ENCODE measurements at places on chromosomes 4 and X.

- no peak for DNase-seq
Observed at GRCh38 chr4:175776217-175776616, 35.8 kb downstream of the GPM6A start.

GRCh38 chr4:72984351-72984750, 85.2 kb downstream of the COX18 start:
- no peak for DNase-seq

GRCh38 chr4:1370321-1371124, 23.5 kb downstream of the UVSSA start:
- no peak for DNase-seq

DNA sequence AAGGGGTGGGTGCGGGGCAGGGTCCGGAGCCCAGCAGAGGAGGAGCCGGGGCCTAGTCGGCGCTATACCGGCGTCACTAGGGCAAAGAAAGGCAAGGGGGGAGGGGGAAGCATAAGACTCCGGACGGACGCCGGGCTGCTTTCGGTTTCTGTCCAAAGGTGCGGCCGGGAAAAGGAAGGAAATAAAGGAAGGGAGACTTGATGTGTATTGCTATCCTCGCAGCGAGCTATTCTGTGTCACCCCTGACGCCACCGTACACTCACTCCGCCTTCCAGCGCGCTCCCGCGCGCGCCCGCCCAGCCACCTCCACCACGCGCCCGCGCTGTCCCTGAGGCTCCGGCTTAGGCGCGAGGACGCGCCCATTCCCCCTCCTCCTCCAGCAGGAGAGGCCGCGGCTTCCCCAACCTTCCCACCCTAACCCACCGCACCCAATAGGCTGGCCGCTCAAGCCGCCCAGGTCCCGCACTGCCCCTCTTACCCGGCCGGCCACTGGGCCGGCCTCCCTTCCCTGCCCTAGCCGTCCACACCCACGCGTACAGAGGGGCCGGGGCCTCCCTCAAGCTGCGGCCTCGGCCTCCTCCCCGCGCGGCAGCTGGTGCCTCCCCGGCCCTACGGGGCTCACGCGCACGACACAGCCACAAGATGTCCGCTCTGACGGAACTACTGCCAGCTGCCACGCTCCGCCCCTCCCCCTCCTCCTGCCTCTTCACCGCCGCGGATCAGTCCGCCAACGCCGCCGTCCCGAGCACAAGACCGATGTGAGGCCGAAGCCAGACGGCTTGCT, at the start of gene UBE2D3:
Gene UBE2D3 (minus strand): TSS at position 662 of the 784 bp plus-strand sequence. CDS start 1,043 bp downstream, outside the sequence.
- DNase-seq = peak; percentile 91

GRCh38 chrX:129549124-129549523, 9.1 kb downstream of the OCRL start:
- no peak for DNase-seq

DNA sequence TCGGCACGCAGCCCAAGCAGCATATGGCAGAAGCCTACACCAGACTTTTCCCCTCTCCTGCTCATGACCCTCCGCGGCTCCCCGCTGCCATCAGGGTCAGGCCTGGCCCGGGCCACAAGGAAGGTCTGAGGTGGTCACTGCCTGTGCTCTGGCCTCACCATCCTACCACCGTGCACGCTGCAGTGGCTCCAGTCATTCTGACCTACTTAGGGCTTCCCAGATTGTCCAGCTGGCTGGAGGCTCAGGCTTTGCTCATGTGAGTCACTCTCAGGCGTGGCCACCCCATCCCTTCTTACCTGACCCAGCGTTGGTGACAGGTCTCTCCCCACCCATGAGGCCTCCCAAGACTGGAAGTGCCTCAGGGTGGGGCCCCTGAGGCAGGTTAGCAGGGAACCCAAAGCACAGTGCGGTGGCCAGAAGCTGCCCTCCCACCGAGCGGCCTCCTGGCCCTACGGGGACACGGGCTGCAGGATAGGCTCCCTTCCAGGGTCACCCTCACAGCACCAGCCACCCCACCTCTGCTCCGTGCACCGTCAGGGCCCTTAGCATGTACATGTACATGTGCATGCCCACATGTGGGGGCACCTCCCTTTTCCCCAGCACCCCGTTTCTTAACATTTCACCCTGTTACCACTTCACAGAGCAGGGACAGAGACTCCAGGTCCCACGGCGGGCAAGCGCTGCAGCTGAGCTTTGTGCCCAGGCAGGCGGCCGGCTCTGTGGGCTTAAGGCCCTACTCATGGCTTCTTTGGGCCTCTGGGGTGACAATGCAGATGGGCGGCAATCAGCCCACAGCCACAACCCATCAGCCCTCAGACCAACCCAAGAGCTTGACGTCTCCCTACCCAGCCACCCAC, 2.2 kb downstream of the TREX2 start:
- no peak for DNase-seq

GRCh38 chrX:135437867-135438733, 16.4 kb downstream of the SMIM10L2A start:
- DNase-seq = no peak

- no peak for DNase-seq
Observed at GRCh38 chr4:3369781-3370674, 71.7 kb upstream of the HGFAC start.

DNA sequence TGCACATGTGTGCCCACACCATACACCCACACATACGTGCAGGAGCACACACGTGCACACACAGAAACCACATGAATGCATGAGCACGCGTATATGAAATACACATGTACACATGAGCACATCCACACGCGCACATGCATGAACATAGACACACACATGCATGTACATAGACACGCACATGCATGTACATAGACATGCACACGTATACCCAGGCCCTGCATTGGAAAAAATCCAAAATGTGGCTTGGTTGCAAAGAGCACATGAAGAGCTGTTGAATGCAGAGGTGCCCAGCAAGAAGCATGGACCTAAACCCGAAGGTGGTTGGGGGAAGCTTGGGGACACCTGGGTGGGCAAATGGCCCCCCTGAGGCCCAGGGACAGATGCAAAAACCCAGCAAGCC, 18.5 kb downstream of the CD99 start:
- DNase-seq = no peak

DNA sequence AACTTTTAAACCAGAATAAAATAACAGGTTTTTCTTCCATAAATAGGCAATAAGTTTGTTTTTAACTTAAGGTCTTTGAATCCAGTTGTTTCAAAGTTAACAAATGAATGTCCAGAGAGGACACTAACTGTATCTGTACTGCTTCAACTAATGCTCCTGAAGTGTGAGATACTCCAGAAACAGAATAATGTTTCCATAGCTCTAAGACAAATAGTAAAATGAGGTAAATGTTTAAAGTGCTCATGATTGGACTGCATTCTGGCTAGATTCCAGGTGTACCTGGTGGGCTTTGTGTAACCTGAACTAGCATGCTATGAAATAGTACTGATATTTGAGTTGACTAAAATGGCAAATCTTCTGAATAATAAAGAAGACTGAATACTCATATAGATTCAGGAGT, 51.7 kb downstream of the METTL14 start:
- DNase-seq = no peak

- DNase-seq = no peak
Observed at GRCh38 chr4:40455340-40455902, 120.3 kb downstream of the CHRNA9 start.

DNA sequence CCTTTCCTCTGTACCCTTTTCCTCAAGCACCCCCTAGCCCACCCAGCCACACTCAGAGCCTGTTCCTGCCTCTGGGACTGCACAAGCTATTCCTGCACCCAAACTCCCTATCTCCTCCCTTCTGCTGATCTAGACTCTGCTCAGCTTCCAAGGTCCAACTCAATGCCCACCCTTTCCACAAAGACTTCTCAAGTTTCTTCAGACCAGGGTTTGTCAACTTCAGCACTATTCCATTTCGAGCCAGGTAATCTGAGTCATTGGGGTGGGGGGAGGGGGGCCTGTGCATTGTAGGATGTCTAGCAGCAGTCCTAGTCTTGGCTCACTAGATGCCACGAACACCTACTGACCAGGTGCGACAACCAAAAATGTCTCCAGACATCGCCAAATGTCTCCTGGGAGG, 37.3 kb downstream of the PHKA2 start:
- DNase-seq = no peak

GRCh38 chr4:108885211-108885610, 122.4 kb upstream of the ETNPPL start:
- DNase-seq = no peak

DNA sequence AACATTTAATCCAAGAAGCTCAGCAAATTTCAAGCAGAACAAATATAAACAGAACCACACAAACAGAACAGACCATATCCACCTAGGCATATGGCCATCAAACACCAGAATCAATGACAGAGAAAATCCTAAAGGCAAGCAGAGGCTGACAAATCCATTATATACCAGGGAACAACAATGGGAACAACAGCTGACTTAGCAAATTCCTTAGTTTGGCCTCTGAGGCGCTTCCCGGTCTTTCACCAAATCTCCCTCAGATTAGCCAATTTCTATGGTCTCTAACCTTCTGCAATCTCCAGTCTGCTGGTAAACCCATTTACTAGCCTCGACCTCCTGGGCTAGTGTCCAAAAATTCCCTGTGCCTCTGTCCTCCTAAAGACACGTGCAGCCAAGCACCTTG, 59.2 kb downstream of the GPR143 start:
- no peak for DNase-seq

GRCh38 chr4:104630272-104630671, 135.6 kb upstream of the CXXC4 start:
- no peak for DNase-seq

DNA sequence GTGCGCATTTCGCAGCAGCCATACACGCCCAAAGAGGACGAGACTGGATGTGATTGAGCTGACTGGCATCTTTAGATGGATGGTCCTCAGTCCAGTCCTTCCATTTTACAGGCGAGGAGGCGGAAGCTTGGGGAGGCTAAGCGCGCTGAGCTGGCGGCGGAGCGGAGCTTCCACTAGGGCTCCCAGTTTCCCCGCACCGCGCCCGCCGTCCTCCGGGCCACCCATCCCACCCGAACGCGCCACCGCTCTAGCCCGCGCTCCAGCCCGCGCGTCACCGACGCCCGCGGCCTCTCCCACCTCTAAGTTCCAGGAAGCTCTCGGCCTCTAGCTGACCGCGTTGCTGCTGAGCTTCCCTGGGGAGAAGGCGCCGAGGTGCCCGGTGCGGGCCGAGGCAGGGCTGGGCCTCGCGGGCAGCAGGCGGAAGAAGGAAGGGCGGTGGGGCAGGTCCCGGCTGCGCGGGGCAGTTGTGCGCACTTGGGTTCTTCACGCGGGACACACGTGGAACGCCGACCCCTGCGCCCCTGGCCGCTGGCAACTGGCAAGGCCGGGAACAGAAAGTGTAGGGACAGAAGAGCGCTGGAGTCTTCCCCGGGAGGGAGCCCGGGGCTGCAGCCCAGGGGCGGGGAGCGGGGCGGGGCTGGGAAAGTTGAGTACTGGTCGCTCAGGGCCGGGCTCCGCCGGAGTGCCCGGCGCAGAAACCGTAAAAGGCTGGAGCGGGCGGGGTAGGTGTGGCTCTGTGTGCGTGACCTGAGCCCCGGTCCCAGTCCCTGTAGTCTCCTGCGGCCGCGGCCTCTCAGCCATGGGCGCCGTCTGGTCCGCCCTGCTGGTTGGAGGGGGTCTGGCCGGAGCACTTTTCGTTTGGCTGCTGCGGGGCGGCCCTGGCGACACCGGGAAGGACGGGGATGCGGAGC, at the start of gene STBD1:
Gene STBD1 (plus strand): TSS at position 763 of the 911 bp plus-strand sequence. CDS start 37 bp downstream, at position 800.
- DNase-seq = no peak

DNA sequence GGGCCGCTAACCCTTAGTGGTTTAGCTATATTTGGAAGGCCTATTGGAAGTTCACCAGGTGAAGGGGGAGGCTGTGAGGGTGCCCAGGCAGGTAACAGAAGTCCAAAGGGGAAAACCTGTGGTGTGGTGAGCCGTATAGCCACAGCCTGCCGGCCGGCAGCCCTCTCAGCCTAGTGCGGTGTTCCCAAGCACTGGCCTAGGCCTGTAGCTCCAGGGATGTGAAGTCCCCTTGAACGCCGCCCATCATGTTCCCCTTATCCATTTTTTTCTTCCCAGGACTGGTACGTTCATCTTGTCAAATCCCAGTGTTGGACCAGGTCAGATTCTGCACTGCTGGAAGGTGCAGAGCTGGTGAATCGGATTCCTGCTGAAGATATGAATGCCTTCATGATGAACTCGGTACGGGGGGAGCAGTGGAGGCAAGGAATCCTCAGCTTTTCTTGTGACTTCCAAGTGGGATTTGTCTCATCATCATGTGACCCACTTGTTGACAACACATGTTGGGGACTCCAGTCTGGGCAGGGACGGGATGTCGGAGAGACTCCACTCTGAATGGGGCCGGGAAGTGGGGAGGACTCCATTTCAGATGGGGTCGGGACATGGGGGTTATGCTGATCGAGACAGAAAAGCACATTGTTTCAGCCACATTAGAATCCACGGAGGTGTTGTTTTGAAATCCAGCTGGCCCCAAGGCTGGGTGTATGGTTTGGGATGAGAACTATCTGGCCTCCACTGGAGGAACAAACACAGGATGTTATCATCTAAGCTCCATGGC, 39.2 kb upstream of the MSANTD1 start:
- no peak for DNase-seq

DNA sequence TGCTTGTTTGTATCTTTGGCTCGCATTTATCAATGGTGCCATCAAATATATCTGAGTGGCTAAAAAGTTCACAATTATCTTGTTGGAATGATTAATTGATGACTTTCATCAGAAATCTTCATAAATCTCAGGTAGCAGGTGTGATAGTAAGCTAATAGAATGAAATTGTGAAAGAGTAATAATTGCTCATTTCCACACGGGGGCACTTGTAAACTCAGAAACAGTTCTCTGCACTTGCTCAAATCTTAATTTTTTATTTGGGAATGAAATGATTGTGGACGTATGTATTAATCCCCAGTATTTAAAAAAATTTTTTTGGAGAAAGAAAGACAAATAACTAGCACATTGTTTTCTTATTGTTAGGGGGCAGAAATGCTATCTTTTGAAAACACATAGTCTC, 132.8 kb downstream of the DTHD1 start:
- DNase-seq = no peak

GRCh38 chr4:40702137-40702799, 47.5 kb upstream of the NSUN7 start:
- no peak for DNase-seq

DNA sequence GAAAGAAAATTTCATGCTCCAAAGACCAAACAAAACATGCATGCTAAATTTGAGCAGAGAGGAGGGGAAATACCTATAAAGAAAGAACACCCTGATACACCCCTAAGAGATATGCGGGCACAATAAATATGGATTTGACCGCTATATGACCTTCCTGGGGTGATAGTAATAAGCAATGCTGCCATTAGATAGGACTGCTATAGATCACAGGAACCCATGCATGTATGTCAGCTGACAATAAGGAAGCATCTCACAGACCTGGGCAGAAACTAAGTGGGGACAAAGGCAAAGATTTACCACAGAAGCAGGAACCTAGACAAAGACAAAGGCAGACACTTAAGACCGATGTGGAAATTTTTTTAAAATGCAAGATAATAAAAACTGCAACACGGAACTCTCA, 21.3 kb downstream of the ZNF721 start:
- no peak for DNase-seq
